ENCODE measurements at places on chromosomes 13 and 19.

- no peak for DNase-seq
These were observed 1.5 kb downstream of the SIGLEC8 start for GRCh38 chr19:51456541-51457290.

DNA sequence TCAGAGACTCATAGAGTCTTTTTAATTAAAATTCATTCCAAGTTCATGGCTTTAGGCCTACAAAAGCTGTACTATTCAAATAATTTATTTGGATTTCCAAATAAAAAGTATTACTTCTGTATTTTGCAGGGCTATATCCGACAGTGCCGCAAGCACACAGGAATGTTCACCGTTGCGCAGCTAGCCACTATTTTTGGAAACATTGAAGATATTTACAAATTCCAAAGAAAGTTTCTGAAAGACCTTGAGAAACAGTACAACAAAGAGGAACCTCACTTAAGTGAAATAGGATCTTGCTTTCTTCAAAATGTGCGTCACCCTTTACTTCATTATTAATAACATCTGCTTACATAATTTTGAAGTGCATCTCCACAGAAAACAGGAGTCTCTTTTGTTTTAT is 20.5 kb upstream of the C1QTNF9 start:
- DNase-seq: no peak

GRCh38 chr13:64293923-64294322 is 2878.3 kb upstream of the PCDH20 start:
- DNase-seq: no peak

GRCh38 chr13:108315273-108315672 is 45.8 kb downstream of the TNFSF13B start:
- no peak for DNase-seq

DNA sequence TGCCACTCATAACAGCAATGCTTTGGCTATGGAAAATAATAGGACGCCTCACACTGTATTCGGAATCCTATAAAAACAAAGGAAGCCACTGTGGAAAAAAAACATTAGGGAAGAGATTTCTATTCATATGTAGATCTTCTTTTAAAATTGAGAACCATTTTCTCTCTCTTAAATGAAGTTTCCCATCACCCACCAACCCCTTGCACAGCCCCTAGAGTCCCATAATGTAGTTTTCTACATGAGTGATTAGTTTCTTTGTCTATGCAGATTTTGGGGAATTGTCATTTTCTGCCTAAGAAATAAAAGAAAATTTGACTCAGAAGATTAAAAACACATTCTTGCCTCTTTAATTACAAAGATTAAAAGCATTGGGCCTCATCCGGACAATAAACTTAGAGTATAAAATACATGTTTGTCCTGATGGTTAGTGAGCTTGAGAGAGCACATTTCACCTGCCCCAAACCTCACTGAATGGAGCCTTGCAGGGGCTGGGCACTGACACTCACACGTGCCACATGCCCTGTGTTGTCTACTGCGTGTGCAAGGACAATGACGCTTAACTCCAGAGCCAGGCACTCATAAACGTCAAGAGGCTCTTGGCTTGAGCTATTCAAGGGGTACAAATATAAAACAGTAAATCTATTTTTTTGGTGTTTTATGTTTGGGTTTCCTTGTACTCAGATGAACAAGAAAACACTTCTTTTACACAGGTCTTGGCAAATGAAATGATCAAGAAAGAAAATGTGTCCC is 40.0 kb upstream of the KL start:
- DNase-seq: no peak

DNA sequence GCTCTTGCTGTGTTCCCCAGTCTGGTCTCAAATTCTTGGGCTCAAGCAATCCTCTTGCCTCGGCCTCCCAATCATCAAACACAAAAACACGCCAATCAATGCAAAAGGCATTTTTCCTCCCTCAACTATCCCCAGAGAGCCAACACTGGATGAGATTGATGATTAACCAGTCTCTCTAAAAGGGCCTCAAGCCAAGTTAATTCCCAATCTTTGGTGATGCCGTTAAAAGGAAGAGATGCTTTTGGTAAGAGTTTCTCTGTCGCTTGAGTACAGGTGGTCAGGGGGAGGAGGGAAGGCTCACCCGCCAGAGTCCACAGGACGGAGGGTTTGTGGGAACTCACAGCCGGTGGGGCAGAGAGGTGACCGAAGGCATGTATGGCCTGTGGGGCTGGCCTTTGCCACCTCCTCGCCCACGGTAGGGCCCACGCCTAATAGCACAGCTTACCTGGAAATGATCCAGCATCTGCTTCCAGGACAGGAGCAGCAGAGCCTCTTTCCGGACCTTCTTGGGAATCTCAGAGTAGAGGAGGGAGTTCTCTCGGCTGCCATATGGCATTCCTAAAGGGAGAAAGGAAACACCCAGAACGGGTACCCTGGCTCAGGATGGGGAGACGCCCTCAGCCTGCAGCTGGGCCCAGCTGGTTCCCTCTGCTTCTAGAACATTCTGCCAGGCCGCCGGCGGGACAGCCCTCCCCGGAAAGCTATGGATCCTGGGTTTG is 18.1 kb downstream of the DPP9 start:
- no peak for DNase-seq

- no peak for DNase-seq
These were observed 7.6 kb downstream of the POU4F1 start for GRCh38 chr13:78595495-78596398.

DNA sequence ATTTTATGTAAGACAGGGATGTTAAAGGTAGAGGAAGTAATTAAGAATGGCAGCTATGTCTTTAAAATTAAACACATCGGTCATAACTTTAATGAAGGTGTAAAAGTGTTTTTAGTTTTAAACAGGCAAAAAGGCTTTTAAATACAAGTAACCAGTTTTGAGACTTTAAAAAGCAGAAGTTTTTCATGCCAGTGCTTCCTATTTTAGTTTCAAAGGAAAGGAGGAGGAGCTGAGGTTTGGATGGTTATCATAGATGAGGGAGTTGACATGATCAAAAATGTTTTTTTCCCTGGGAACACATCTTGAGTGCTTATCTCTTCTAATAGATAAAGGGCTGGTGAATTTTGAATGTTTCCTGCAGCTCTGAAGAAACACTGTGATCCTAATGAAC is 42.9 kb downstream of the LRCH1 start:
- no peak for DNase-seq

DNA sequence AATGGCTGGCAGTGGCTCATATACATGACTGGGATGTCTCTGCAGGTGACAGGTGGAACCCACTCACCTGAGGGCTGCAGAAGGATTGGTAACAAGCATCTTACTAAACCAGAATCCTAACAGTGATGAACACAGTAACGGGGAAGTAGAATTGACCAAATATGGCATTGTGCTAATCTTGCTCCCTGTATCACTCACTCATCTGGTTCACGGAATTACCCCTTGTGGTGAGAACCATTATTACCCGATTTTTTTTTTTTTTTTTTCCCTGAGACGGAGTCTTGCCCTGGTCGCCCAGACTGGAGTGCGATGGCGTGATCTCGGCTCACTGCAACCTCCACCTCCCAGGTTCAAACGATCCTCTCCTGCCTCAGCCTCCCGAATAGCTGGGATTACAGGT is 69.5 kb downstream of the PTPRS start:
- no peak for DNase-seq

GRCh38 chr13:71727042-71727441 is 140.0 kb downstream of the DACH1 start:
- no peak for DNase-seq

DNA sequence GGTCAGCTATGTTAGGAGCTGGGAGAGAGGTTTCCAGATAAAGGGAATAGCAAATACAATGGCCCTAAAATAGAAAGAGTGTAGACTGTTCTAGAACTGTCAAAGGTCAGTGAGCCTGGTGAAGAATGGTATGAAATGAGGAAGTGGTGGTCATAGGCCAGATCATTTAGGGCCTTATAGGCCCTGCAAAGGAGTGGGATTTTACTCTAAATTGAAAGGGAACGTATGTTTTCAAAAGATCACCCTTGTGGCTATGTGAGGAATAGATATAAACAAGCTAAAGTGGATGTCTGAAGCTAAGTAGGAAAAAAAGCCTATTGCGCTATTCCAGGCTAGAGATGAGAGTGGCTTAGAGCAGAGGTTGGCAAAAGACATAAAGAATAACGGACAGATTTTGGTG is 70.7 kb upstream of the TDRD3 start:
- DNase-seq: no peak

DNA sequence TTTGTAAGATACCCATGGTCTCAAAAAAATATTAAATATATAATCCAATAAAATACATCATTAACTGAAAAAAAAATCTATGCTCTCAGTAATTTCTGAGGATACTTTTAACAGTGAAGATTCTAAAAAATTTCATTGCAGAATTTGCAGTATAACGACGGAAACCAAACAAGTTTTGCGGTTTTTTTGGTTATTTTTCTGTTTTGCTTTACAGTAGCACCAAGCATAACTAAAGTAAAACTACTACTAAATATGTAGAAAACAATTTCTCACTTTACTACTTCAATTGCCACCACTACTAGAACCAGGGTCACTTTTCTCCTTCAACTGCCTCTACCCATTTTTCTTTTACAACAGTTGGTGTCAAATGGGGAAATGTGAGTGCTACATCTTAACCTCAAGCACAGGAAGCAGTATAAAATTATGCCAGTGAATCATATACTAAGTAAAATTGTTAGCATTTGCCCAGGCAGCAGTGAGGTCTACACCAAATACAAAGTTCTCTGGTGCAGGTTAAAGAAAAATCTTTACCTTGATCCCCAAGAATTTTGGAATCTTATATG is 24.1 kb downstream of the MICU2 start:
- DNase-seq: no peak

GRCh38 chr13:44574466-44574855 is 1.7 kb downstream of the TSC22D1 start:
- no peak for DNase-seq

- DNase-seq: no peak
These were observed 24.6 kb downstream of the MPHOSPH8 start for GRCh38 chr13:19657872-19658591.

- no peak for DNase-seq
These were observed 14.9 kb downstream of the LCP1 start for GRCh38 chr13:46166947-46167610.

DNA sequence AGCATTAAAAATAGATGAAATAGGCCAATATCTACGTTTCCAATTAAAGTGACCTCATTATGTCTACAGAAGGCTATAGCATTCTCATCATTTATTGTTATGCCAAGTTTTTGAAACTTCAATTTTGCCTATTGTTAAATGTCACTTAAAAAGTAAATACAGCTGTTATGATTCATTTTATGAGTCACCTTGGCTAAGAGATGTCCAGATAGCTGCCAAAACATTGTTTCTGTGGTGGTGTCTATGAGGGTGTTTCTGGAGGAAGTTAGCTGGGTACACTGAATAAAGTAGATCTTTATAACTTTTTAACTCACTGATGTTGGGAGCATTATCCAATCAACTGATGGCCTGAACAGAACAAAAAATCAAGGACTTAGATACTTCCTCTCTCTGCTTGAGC is 1209.7 kb upstream of the PCDH9 start:
- no peak for DNase-seq

DNA sequence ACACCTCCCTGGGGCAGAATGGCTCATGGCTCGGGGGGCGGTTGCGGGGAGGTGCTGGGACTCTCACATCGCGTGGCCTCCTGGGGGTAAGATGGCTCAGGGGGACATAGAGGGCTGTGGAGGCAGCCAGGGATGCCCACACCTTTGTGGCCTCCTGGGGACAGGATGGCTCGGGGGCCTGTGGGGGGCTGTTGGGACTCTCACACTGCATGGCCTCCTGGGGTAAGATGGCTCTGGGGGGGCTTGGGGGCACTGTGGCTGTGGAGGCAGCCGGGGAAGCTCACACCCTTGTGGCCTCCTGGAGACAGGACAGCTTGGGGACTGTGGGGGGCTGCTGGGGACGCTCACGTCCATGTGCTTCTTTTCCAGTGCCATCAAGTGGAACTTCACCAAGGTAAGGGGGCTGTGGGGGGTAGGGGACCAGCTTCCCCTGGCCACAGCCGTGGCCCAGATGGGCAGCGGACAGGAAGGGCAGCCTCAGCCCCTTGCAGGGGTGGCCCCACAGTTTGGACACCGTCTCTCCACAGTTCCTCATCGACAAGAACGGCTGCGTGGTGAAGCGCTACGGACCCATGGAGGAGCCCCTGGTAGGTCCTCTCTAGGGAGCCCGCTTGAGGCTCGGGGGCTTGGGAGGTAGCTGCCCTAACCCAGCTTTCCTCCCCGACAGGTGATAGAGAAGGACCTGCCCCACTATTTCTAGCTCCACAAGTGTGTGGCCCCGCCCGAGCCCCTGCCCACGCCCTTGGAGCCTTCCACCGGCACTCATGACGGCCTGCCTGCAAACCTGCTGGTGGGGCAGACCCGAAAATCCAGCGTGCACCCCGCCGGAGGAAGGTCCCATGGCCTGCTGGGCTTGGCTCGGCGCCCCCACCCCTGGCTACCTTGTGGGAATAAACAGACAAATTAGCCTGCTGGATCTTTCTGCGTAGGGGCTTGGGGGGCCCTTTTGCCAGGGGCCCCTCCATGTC is 2.4 kb downstream of the GPX4 start:
- no peak for DNase-seq

DNA sequence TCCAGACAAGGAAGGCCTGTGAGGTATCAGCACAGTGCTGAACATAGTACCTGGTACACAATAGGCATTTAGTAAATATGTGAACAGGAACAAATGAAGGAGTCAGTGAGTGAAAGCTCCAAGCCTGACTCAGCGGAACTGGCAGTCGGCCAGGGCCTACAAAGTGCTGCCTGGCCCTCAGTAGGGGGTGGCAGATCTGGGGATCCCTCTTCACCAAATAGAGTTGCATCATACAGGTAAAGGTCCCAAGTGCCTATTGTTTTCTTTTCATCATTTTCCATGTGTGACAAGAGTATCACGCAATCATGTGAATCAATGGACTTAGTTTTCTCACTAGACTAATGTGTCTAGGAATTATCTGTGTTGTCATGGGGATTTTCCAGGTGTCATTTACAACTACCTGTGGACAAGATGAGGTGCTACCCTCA is 9.2 kb downstream of the CYP2B6 start:
- no peak for DNase-seq

- no peak for DNase-seq
These were observed 83.6 kb downstream of the KDM4B start for GRCh38 chr19:5052515-5052914.

- DNase-seq: no peak
These were observed 1239.8 kb upstream of the MIR17HG start for GRCh38 chr13:90107661-90108060.

GRCh38 chr13:40652588-40652940 is 13.9 kb downstream of the FOXO1 start:
- DNase-seq: no peak

- no peak for DNase-seq
These were observed 97.9 kb downstream of the DLEU7 start for GRCh38 chr13:50745542-50746115.

- no peak for DNase-seq
These were observed 42.9 kb upstream of the F7 start for GRCh38 chr13:113062691-113063090.

All from SJSA1 (cell line).